ENCODE measurements at places on chromosomes 7 and 10.

- no peak for DNase-seq
Measured at GRCh38 chr7:77254429-77254828, 54.8 kb upstream of the FGL2 start.

DNA sequence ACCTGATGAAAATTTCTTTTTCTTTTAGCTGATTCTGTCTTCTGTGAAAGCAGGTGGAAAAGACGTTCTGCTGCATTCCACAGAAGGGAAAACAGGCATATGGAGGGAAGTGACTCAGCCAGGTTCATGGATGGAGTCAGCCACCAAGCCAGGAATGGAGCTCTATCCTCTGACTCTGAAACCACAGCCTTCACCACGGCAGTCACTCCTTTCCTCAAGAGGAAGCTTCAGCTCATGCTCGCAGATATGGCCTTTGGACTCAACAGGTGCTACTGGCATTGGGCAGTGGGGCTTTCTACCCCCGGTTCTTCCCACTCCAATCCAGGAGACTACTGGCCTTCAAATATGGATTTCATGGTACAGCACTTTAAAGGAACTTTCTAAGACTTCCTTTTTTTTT is 11.5 kb upstream of the PLAU start:
- no peak for DNase-seq

DNA sequence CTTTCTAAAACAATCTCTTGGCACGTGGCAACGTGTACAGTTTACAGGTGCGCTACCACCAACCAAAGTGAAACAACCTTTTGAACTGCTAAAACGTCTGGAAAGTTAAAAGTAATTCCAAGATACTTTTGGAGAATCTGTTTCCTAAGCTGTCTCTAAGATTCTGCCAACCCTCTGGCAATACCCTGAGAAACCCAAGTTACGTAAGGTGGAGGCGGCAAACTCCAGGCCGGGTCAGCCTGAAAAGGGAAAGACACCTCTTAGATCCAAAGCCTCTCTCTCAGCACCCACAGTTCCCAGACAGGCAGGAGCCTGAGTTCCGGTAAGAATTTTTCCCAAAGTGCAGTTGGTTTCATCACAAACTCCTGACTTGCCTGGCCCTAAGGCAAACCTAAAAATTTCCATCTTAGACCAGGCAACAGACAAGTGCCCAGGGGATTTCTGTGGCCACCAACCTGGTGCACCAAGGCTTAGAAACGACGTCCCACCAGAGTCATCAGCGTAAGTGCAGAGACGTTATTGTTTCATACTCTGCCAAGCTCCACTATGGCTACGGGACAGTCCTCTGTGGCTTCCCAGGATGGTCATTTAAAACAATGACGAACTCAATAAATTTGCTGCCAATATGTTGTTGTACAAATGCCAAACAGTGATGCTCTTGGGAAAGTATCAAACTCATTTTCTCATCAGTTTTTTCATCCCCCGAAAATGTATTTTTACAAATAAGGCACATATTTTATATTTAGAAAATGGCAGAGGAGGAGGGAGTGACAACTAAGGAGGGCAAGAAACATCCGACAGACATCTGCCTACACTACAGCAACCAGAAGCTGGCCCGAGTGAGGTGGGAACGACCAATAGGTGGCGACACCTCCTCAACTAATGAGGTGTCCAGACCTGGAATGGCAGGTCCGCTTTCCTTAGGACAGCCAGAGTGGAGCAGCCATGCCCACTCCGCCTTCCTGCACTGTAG is 205.8 kb upstream of the FRMD4A start:
- DNase-seq: no peak

- DNase-seq: peak; percentile 63
Measured at GRCh38 chr7:141072548-141073172, 1.2 kb upstream of the TMEM178B start.

- DNase-seq: no peak
Measured at GRCh38 chr7:24715661-24716479, 41.4 kb downstream of the GSDME start.

GRCh38 chr7:158546626-158547025 is 41.0 kb downstream of the PTPRN2 start:
- no peak for DNase-seq

DNA sequence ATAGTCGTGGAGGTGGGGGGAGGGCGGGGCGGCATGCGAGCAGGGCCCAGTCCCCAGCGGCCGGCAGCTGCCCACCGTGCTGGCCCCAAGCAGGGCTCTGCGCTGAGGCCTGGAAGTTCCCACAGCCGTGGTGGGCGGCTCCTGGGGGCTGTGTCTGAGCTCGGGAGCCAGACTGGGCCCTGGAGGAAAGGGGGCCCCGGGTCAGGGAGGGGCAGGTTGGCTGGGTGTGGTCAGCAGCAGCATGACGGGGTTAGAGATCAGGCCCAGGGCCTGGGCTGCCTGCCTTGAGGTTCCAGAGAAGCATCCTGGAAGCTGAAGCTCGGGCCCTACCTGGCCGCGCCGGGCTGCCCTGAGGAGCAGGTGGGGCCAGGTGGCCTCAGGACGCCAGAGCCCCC is 22.1 kb downstream of the GET4 start:
- no peak for DNase-seq

- no peak for DNase-seq
Measured at GRCh38 chr7:155815332-155816191, 3.3 kb upstream of the SHH start.

- no peak for DNase-seq
Measured at GRCh38 chr7:151838861-151839381, 38.0 kb downstream of the PRKAG2 start.

DNA sequence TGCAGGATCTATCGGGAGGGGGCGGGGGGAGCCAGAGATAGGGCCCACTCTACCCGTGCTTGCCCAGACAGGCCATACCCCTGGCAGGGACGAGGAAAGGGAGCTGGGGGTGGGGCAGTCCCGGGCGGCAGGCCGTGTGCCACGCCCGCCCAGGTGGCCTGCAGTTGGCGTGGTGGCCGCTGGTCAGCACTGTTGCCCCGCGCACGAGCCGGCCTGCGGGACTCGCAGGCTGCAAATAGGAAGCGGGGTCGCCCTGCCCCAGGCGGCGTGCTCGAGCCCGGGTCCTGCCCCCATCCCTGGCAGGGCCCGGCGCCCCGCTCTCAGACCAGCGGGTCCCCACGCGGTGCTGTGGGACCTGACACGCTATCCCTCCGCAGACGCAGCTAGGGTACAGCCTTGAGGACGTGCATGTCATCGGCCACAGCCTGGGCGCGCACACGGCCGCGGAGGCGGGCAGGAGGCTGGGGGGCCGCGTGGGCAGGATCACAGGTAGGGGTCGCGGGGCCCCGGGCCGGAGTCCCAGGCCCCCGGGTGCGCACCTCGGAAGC is 6.7 kb downstream of the PNLIPRP2 start:
- peak; percentile 2 for DNase-seq

- DNase-seq: no peak
Measured at GRCh38 chr7:68805159-68805558, 793.1 kb upstream of the AUTS2 start.

DNA sequence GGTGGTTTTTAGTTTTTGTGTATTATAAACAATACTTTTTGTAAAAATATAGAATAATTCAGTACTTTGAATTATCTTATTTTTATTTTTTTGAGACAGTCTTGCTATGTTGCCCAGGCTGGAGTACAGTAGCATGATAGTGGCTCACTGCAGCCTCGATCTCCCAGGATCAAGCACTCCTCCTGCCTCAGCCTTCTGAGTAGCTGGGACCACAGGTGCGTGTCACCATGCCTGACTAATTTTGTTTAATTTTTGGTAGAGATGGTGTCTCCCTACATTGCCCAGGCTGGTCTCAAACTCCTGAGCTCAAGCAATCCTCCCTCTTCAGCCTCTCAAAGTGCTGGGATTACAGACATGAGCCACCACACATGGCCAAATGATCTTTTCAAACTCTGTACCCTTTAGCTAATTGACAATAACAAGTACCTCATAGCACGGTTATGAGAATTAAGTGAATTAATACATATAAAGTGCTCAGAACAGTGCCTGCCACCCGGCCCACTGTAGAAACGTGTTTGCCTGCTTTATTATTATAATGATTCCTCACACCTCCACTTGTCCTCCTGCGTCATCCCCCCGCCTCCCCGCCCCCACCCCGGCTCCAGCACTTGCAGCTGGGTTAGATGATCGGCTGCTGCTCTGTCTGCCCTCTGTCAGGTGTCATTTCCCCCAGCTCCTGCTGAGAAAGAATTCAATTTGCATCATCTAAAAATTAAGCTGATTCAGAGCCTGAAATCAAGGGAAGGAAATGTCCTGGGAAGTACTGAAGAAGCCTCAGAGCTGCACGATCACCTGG is 53.6 kb upstream of the NRF1 start:
- DNase-seq: no peak

GRCh38 chr10:117830787-117831212 is 215.9 kb downstream of the RAB11FIP2 start:
- DNase-seq: no peak

DNA sequence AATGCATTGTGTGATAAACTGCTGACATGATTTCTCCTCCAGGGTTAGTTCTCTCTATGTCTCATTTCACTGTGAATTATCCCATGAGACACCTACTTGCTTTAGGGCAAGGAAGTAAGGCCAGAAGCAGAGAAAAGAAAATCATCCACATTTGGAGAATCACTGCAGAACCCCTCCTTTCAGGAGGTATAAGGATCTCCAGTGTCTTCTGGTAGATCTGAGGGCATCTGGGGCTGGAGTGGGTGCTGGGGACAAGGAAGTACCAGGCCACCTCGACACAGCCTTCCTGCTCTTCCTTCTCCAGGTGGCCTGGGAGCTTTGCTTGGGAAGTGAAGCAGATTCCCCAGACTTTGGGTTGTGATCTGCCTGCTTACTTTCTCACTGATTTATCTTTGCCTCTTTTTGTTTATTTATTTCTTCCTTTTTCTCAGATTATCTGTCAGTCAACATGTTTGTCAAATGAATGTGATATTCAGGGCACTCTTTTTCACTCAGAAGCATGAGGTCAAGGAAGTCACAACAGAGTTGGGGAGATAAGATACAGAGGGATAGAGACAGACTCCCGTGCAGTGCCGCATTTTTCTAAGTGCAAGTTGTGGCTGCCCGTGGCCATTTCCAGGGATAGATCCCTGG is 12.4 kb upstream of the CAMK2G start:
- DNase-seq: no peak

DNA sequence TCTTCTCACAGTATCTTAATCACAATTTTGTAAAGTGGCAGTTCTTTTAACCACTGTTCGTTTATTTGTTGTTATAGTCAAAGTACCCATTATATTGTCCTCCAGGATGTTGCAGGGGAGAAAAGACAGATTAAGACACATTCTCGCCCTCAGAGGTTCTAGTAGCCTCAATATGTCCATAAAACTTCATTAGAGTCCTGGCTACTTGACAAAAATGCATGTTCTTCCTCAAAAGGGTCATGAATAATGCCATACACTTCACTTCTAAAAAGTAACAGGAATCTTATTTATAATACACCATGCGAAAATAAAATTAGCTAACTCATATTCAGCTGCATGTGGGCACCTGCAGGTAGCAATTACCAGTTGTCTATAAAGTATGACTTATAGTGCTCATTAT is 109.3 kb upstream of the ANK3 start:
- DNase-seq: no peak

GRCh38 chr7:64999165-65000004 is 7.1 kb downstream of the ERV3-1 start:
- DNase-seq: no peak

DNA sequence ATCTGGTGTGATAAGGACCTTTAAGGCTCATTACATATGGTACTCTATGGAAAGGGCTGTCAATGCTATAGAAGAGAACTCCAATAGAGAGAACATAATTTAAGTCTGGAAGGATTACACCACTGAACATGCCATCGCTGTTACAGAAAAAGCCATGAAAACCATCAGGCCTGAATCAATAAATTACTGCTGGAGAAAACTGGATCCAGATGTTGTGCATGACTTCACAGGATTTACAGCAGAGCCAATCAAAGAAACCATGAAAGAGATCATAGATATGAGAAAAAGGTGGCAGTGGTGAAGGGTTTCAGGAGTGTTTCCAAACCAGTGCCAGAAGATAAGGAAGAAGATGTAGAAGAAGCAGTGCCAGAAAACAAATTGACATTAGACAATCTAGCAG is 18.9 kb upstream of the GPR22 start:
- DNase-seq: no peak

DNA sequence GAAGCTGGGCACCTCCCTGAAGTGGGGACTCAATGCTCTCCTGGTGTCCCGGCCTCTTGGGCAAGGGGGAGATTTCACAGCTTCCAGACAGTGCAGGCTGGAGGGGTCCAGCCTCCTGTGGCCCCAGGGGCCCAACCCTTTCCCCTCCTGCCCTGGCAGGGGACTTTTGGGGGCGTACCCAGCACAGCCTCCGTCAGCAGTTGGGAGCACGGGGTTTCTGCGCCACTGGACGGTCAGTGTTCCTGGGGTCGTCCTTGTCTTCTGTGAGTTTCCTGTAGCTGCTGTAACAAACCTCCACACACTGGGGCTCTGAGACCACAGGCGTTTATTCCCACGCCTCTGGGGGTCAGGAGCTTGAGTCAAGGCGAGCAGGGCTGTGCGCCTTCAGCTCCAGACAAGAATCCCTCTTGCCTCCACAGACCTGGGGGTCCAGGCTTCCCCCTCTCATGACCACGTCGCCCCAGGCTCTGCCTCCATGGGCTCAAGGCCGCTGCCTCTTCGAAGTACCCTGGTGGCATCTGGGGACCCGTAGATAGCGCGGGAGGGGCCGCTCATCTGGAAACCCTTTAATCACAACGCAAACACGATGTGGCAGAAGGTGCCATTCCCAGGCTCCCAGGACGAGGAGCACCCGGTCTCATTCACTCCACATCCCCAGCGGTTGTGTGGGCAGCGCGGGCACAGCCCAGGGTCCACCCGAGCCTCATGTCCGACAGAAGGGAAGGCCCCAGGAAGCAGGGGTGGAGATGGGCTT is 14.0 kb downstream of the PWWP2B start:
- no peak for DNase-seq

- no peak for DNase-seq
Measured at GRCh38 chr10:73117976-73118743, 7.9 kb downstream of the NUDT13 start.

- no peak for DNase-seq
Measured at GRCh38 chr10:76375761-76376160, 944.3 kb downstream of the LRMDA start.

DNA sequence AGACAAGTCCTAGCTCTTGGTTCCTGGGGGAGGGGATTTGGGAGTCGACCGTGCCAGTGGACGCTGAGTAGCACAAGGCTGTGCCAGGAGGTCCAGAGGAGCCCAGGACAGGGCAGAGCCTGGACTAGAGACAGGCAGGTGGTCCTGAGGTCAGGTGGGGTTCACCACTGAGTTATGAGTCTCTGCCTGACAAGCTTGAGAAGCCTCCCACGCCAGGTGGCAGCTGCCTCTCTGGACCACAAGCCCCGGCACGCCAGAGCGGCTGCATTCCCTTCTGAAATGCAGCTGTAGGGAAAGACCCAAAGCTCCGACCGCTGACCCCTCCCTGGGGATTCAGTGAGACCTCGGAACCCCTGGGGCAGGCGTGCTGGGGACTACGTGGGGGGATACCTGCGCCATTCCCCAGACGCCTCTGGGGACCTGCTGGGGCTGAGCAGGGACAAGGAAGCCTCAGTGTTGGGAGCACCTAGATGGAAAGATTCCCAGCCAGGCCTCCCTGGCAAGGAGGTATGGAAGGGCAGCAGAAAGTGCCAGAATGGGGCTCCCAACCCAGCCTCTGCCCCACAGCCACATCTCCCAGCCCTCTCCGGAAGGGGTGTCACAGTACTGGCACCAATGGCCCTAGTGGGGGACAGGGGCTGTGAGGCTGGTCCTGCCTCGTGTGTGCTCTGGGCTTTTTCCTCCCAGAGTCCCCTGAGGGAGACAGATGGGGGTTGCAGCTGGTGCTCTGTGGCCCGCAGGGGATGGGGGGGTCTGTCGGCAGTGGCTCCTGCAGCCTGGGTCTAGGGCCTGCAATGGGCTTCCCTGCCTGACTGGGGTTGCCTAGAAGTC is 29.0 kb downstream of the PDGFA start:
- DNase-seq: peak; percentile 74

- no peak for DNase-seq
Measured at GRCh38 chr7:123724817-123725253, 24.0 kb downstream of the WASL start.

Measured in DMS 273 treated with DMSO at 0.1 percent for 48 hours (cell line).